GM10248 (cell line): ENCODE measurements at places on chromosomes 3 and 15.
A peak's percentile ranks its signal among the peaks of the same experiment; 100 is the strongest.

DNA sequence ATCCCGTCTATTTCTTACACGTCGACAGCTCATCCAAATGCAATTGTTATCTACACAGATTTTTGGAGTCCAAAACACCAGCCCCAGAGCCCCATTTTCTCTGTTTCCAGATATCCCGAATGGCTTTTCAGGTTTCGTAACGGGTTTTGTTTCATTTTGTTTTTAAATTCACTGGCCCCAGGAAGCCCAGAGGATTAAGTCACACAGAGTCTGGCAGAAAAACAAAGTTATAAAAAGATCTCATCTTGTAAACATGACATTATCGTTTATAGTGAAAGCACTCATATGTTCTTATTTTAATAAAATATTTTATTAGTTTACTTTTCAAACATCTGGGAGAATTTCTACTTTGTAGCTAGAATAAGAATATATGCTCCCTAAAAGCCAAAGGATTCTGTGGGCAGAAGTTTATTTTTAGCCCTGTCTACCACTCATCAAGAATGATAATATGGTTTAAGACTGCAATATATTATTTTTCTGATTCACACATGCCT is 149.3 kb upstream of the SLC2A2 start:
- no peak for DNase-seq

GRCh38 chr15:28901587-28901980 is 15.8 kb downstream of the APBA2 start:
- DNase-seq, result no peak

DNA sequence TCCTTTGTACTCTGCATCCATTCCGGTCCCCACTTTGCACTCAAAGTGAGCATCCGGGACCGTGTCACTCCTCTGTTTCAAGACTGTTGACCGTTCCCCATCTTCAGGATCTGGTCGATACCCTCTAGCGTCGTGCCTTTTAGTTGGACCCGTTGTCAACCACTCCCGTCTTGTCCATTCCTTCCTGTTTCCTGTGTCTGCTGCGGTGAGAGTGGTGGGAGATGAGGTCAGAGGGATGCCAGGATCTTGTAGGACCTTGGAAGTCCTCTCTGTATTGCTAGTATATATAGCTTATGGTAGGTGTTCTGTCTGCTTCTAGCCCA is 624 bp downstream of the BRK1 start:
- no peak for DNase-seq

- DNase-seq, result no peak
Observed at GRCh38 chr3:103385961-103386656, 951.3 kb downstream of the ZPLD1 start.

DNA sequence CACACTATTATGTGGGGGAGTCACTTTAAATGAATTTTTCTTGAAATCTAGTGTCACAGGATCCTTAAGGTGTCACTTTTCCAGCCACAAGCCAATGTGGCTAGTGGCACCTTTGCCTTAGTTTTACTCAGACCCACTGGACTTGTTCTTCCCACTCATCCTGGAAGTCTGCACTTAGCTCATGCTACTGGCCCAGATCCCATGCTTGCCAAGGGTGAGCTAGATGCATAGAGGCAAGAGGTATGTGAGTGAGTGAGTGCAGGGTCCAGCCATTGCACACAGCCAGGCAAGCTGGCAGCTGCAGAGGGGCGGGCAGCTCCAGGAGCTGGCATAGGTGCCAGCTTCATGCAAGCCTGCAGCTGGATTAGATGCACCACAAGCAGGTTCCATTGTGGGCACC is 81.0 kb downstream of the CGGBP1 start:
- DNase-seq, result no peak

DNA sequence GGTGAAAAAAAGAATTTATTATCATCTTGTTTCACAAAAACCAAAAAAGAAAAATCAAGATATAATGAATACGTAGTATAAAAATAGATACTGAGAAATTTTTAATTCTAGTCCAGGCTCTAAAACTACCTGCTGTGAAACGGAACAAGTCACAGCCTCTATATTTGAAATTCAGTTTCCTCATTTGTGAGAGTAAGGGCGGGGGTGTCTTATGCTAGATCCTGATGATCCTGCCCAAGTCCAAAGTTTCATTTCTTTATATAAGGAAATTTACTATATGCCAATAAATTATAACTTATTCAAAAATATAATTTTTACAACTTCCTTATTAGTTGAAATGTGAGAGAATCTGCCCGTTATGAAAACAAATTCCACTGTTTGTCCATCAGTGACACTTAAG is 385.7 kb downstream of the CGGBP1 start:
- DNase-seq, result no peak

DNA sequence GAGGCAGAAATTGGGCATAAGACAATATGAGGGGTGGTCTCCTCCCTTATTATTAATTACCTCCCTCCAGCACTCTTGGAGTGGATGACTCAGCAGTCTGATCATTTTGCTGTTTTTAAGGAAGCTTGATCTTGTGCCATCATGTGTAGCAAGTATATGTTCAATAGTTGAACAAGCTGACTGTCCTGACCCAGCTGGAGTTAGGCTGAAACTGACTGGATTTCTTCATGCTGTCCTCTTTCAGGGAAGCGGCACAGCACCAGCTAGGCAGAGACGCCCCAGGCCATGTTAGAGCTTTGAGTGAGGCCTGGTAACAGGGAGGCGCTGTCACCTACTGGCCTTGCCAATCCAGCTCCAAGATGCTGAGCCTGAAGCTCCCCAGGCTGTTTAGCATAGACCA is 54.4 kb upstream of the KIF23 start:
- no peak for DNase-seq

DNA sequence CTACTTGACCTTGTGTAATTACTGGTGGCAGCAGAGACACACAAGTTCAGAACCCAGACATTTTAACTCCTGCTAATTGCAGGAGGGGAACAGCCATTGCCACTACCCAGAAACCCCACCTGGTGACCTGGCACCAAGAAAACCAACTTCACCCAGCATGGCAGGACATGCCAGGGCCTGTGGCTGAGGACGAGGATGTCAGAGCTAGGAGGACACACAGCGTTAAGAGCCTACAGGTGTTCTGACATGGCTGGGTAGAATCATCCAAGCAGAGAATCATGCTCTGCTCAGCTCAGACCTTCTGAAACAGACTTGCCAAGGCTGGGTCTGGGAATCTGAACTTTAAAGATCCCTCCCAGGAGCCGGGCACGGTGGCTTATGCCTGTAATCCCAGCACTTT is 11.7 kb upstream of the SPATA12 start:
- DNase-seq, result no peak

- peak; percentile 6 for DNase-seq
Observed at GRCh38 chr3:70550723-70551319, 238.4 kb upstream of the MDFIC2 start.

GRCh38 chr3:100615684-100616083 is 6.3 kb downstream of the ADGRG7 start:
- DNase-seq, result no peak

DNA sequence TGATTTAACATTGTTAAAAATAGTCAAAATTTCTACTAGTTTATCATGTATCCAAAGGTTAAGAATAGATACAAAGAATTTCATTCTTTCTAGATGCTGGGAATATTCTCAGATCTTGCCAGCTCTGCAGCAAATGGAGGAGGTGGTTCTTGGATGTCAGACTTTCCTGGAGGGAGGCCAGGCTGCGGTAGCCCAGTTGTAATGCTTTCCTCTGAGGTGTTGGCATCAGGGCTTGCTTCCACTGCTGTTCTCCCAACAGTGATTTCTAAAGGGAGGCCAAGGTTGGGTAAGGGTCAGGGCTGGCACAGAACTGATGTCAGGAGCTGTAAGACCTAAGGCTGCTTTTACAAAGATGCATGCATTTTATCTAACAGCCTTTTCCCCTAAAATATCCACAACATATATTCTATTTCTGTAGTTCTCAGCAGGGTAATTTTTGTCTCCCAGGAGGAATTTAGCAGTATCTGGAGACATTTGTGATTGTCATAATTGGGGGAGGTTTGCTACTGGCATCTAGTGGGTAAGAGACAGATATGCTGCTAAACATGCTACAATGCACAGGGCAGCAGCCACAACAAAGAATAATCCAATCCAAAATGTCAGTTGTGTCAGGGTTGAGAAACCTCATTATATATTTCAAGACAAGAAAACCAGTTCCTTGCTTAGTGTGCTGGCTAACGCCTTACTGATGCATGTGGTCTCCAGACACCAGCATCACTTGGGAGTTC is 42.0 kb upstream of the SPTSSB start:
- DNase-seq, result no peak

- DNase-seq, result no peak
Observed at GRCh38 chr3:18438586-18438985, 13.4 kb upstream of the SATB1 start.

- no peak for DNase-seq
Observed at GRCh38 chr3:168738527-168739325, 643.0 kb upstream of the GOLIM4 start.

- no peak for DNase-seq
Observed at GRCh38 chr3:108719178-108719806, 37.9 kb downstream of the RETNLB start.

GRCh38 chr3:67362686-67363085 is 291.7 kb downstream of the SUCLG2 start:
- DNase-seq, result no peak

GRCh38 chr3:144264794-144265193 is 293.2 kb downstream of the DIPK2A start:
- DNase-seq, result no peak

DNA sequence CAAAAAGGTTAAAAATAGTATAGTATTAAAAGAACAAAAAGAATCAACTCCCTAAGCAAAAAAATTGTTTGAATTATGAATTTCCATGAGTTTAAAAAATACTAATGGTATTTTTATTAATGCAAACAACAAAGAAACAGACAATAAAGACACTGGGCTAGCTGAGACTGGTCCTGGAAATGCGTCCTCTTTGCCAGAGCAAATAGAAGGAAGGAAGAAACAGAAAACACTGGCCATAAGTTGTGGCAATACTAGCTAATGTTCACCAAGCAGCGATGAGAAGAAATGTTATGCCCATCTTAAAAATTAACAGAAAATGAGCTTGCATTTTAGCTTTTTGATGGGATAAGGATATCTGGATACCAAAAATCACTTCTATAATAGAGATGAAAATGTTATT is 88.6 kb downstream of the TBL1XR1 start:
- no peak for DNase-seq

- DNase-seq, result no peak
Observed at GRCh38 chr15:44394562-44394961, 32.9 kb upstream of the CTDSPL2 start.

GRCh38 chr3:58572634-58573230 is 4.5 kb downstream of the FAM107A start:
- DNase-seq, result no peak

DNA sequence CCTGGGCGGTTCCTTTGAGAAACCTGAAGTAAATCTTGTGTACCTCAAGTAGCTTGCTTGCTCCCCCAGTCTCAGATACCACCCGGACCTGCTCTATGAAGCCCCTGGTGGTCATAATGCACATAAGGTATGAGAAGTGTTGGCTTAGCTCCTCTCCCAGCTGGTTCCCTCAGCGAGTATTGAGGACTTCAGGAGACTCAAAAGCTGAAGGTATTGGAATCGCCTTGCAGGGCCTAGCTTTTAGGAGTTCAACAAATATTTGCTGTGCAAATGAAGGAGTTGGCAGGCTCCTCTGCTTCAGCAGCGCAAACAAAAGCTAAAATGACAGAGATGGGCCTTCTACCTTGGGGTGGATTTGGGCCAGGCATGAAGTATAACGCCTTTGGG is 1.7 kb downstream of the CMTM8 start:
- DNase-seq, result peak; percentile 35

DNA sequence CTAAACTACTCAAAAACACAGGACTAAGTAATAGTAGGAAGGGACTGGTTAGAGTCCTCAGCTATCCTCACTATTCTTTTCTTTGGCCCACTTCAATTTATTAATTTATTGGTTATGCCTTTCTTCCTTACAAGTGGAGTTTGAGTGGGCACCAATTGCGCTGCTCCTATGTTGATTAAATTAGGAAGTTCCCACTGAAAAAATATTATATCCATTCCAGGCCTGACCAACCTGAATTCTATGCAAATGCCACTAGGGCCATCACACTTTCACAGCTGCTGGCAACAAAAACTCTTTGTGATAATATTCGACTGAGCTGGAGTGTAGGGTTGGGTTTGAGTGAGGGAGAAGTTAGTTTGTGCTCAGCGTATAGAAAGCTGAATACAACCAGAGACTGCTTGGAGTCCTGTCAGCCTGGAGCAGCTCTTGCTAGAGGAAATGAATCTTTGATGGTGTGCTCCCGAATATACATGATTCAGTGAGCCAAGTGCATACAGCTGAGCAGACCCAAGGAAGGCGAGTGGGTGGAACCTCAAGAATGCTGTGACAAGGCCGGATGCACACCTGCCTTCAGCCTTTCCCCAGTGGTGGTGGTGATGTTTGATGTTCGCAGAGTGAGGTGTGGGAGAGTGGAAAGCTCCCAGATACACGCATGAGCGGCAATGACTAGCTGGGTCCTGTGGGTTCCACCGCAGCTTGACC is 1.5 kb downstream of the ARHGEF3 start:
- peak; percentile 50 for DNase-seq

- DNase-seq, result no peak
Observed at GRCh38 chr3:150268426-150269391, 139.4 kb upstream of the TSC22D2 start.

- DNase-seq, result peak; percentile 54
Observed at GRCh38 chr3:43894176-43895049, 203.7 kb downstream of the ABHD5 start.

GRCh38 chr3:52724511-52724910 is 18.6 kb downstream of the SPCS1 start:
- DNase-seq, result no peak

DNA sequence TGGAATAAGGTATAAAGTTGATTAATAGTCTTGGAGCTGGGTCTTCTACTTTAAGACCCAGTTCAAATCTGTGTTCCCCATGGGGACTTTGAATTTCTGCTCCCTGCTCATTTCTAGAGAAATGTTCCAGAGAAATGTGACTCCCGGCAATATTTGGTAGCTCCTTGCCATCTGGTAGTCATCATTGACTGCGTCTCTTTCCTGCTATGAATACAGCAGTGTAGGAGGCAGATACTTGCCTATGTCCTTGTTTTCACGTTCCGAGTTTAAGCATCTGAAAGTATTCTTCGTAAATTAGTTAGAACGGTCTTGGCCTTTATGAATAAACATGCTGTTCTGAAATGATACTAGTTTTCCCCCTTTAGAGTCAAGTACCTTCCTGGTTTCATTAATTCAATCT is 352.9 kb downstream of the PTPRG start:
- DNase-seq, result no peak

DNA sequence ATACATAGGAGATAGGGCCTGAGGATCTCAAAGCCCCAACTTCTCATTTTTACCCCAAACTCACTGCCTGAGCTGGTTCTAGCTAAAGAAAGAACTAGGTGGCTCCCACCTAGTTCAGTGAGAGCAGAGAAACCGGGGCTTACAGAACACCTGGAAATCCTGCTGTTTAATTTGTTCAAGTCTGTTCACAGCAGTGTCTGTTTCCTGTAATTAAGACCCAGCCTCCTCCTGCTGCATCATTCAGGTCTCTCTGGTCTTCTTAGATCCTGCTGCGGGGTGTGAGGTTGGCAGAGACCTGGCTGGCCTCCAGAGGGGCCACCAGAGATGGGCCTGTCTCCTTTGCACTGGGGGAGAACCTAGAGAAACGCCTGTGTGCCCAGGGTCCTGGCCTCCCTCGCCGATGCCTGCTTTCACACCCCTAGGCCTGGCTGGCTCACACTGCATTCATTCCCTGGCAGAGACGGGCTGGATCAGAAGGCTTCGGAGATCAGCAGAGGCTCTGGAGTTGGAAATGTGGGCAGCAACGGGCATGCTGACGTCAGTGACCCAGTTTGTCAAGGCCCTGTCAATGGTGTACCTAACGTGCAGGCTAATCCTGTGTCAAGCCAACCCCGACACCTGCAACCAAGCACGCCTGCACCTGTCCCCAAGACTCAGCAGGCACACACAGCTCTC is 4.9 kb upstream of the CHRNA3 start:
- no peak for DNase-seq
